ENCODE measurements at places on chromosomes 6 and 20. TPM values are rescaled to one million over a fixed set of nuclear protein-coding genes. Genes with fewer than 3 reads are reported as not detected.

RAET1L gene
- total RNA-seq: not detected

CYP39A1 gene
- 0.60 TPM for total RNA-seq

LYRM2 gene
- 12.7 TPM for total RNA-seq

C6orf15 gene
- not detected for total RNA-seq

DOK5 gene
- total RNA-seq: 0.20 TPM

HNF4A gene
- not detected for total RNA-seq

HMGCLL1 gene
- total RNA-seq: not detected

TP53INP2 gene
- total RNA-seq: 3.6 TPM

GTF3C6 gene
- 40.8 TPM for total RNA-seq

DNMT3B gene
- total RNA-seq: 1.3 TPM

SPATS1 gene
- total RNA-seq: not detected

LGSN gene
- total RNA-seq: not detected

MACROD2 gene
- total RNA-seq: under 0.01 TPM

KHDC1L gene
- total RNA-seq: not detected

Data from lung microvascular endothelial cell (primary cell).